ENCODE measurements at places on chromosomes 12 and 14. TPM values are rescaled to one million over a fixed set of nuclear protein-coding genes. Genes with fewer than 3 reads are reported as not detected.

PLEK2 gene
- total RNA-seq = not detected

MIP gene
- not detected for total RNA-seq

BRAP gene
- 10.3 TPM for total RNA-seq

PPP1R1A gene
- 0.54 TPM for total RNA-seq

TSPAN9 gene
- total RNA-seq = 22.4 TPM

TSHR gene
- total RNA-seq = not detected

ADAMTS20 gene
- not detected for total RNA-seq

DHRS2 gene
- total RNA-seq = not detected

LBHD2 gene
- not detected for total RNA-seq

MOK gene
- total RNA-seq = 19.2 TPM

GSG1 gene
- total RNA-seq = 0.34 TPM

PPP2R5E gene
- 15.1 TPM for total RNA-seq

TEX52 gene
- total RNA-seq = not detected

SLC38A4 gene
- 0.12 TPM for total RNA-seq

MORN3 gene
- 0.12 TPM for total RNA-seq
